NCI-H1436 (cell line): ENCODE measurements at places on chromosomes 7 and 10.

GRCh38 chr10:122173337-122173736 is 97.8 kb upstream of the BTBD16 start:
- DNase-seq: no peak

DNA sequence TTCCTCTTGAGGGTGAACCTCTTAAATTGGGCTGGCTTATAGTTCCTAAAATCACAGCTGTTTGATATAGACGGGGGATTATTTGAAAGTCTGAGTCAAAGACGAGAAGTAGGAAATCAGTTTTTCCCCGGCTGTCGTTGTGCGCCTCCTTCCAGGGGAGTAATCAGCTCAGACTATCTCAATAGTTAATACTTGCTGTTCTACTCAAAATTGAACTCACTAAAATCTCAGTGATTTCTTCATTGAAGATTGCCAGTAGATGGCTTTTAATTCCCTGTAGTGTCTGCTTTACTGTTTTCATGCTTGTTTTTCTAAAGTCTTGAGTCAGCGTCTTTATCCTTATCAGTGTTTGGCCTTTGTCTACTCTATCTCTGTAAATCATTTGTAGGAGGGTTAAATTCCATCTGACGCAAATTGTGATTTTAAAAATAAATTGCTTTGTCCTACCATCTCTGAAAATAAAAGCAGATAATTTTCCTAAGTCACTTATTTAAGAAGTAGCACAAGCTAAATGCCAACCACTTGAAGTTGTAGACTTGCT is 47.3 kb downstream of the CNNM2 start:
- no peak for DNase-seq

- no peak for DNase-seq
These were observed 92.7 kb downstream of the PARD3 start for GRCh38 chr10:34722404-34722803.

- DNase-seq: no peak
These were observed 241.0 kb downstream of the GALNT17 start for GRCh38 chr7:71372991-71373390.

- DNase-seq: no peak
These were observed 18.3 kb downstream of the DNAJB12 start for GRCh38 chr10:72336259-72337038.

DNA sequence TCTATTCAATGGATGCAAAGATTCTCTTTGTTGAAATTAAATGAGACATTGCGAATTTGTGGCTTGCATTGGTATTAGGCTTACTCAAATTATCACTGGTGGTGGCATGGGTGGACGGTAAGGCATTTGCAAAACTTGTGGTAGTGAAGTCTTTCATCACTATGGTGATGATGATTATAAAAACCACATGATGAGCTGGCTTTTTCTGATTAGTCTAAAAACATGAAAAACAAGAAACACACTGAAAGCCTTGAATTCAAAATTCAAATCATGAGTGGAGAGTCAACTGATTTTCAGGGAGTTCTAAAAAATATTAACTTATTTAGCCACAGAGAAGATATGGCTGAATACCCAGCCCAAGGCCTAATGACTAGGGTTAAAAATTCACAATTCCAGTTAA is 99.8 kb upstream of the HGF start:
- no peak for DNase-seq

GRCh38 chr7:87506246-87507180 is 31.0 kb upstream of the ABCB4 start:
- no peak for DNase-seq

- no peak for DNase-seq
These were observed 174.6 kb downstream of the AUTS2 start for GRCh38 chr7:69772718-69773436.

- DNase-seq: no peak
These were observed 96.1 kb downstream of the SH3PXD2A start for GRCh38 chr10:103759100-103759781.

DNA sequence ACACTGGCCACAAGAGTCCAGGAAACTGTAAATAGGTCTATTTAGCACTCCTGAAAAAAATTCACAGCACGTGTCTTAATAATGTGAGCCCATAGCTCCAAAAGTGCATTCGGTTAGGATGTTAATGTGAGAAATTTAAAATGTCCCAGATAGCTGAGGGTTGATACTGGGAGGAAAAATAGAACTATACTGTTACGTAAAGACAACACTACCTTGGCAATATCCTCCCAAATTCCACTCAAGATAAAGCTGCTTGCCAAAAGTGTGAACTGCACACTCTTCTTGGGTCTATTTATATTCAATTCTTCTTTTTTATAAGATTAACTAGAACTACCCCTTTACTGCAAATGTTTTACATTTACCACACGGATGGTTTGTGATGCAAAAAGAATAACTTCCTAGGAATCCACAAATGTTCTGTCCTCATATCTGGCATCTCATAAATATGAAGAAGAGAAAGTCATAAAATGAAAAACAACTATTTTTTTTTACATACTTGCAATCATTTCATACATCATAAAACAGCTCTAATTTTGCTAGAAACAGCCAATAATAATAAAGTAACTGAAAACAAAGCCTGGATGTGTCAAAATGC is 10.4 kb downstream of the RAB11FIP2 start:
- DNase-seq: no peak

DNA sequence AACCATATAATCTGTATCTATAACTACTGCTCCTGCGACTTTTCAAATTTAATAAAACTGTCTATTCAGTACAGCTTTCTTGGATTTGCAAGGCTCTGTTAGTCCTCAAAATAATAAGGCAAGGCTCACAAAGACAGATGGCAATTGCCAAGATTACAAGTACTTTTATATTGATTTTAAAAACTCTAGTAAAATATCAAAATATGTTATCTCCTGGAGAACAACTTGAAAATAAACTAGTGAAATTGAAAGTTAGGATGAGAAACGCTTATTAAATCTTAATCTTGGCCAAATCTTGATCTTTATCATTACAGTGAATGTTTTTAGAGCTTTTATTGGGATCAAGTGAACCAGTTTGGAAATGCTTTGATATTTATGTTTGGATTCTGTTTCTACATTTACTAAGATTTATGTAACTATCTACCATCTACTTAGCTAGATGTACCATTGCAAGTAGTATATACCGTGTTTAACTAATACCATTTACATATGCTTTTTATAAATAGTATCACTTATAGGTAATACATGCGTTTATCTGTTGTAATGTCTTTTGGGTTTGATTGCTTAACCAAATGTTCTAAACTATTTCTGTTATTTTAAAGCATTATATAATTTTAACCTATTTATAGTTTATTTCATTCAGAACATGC is 70.0 kb downstream of the CABCOCO1 start:
- no peak for DNase-seq

GRCh38 chr7:75640201-75640600 is 98.5 kb downstream of the HIP1 start:
- no peak for DNase-seq

- DNase-seq: no peak
These were observed 61.9 kb upstream of the OPN4 start for GRCh38 chr10:86592413-86592812.

DNA sequence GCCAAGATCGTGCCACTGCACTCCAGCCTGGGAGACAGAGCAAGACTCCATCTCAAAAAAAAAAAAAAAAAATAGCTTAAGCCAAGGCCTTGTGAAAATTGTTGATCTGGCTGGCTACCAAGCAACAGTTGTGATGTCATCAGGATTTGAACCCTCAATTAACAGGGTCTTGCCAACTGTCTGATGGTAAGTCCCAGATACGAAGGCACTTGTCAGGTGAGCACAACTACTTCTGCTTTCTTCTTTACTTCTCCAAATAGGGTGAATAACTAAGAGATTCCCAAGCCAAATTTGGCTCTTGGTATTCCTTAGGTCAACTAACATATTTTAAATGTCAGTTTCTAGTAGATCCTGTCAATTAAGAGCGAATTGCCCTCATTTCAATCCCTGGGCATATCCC is 47.4 kb downstream of the ANKRD61 start:
- no peak for DNase-seq

DNA sequence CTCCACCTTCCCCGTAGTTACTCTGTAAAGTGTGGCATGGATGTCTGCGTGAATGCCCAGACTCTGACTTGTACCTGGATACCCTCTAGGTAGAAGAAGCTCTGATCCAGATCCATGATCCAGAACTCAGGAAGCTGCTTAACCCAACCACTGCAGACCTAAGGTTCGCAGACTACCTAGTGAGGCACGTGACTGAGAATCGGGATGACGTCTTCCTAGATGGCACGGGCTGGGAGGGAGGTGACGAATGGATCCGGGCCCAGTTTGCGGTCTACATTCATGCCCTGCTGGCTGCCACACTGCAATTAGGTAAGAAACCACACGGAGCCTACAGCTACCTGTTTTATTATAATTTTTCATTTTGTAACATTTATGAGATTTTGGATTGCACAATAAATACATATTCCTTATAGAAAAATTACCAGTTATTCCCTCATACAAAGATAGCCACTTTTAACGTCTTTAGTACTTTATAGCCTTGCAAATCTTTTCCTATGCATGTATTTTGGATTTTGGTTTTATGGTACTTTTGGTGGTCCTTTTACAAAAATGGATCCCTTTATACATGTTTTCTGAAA is 77.9 kb downstream of the AVL9 start:
- no peak for DNase-seq

DNA sequence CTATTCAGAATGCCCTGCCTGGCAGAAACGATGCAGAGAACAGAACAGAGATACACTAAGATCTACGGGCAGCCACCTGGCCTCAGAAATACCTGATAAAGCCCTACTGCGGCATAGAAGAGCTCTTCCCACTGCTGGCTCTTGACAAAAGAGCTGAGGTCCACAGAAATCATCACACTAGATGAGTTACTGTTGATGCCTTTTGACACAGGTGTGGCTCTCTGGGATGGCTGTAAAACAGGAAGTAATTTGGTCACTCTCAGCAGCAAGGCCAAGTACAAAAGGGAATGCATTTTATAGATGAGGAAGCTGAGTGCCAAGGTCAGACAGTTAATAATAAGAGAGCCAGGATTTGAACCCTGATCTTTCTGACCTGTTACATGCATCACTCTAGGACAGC is 35.0 kb upstream of the ACSL5 start:
- no peak for DNase-seq

DNA sequence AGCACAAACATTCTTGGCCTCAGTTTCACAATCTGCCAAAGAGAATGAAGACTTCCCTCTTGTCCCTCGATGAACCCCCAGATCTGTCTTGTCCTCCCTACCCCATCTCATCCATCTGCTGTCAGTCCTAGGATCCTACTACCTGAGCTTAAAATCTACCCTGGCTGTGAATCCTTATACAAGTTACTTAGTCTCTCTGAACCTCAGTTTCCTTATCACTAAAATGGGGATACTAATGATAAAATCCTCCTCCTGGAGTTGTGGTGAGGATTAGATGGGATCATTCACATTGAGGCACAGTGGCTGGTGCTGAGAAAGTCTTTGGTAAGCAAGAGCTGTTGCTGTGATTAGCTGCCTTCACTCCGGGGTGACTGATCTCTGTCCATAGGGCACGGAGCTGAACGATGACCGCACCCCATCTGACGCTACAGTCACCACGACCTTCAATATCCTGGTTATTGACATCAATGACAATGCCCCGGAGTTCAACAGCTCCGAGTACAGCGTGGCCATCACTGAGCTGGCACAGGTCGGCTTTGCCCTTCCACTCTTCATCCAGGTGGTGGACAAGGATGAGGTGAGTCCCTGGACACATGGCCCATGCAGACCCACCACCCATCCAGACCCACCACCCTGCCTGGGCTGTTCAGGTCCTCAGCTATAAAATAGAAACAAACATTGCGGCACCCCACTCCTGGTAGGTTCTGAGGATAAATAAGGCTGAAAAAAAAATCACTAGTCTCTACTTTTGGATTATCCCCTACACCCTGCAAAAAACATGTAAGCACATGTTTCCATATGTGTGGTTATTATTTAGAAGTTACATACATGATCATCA is 102.5 kb downstream of the C10orf105 start:
- no peak for DNase-seq

DNA sequence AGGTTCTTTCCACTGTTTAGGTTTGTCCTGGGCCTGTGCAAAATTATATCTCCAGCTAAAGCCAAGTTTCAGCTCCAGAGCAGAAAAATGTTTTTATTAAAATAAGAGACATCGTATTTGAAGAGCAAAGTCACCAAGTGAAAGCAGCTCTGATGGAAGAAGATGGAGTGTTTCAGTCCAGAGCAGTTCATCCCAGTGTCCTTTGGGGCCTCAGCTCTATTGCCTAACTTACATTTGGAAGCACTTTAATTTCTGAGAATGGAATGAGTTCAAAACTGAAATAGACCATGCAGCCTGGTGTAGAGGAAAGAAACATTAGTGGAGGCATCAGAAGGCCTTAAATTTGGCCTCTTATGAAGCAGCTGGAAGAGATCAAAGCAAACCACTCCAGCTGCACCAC is 545.2 kb downstream of the SORCS1 start:
- DNase-seq: no peak

DNA sequence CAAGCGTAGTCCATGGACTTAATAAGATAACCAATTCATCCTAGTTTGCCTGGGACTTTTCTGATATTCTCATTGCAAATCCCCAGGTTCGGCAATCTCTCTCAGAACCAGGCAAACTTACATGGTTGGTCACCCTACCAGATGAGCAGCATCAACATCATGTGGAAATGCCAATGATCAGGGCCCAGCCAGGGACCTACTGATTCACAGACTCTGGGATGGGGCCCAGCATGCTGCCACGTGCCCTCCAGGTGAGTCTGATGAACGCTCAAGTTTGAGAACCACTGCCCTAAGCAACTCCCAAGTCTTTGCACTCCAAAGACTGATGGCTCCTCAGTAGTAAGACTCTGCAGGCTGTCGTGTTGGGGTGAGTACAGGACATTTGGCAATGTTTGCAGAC is 2.7 kb downstream of the LAMB4 start:
- no peak for DNase-seq
